CD4-positive, alpha-beta memory T cell (primary cell): ENCODE measurements at places on chromosomes 2 and 18.

- DNase-seq = no peak
Observed at GRCh38 chr18:76145521-76146376, 349.3 kb downstream of the ZNF516 start.

GRCh38 chr18:51076503-51076902 lies 46.5 kb downstream of the SMAD4 start:
- DNase-seq = no peak

GRCh38 chr2:104434318-104434792 lies 419.6 kb upstream of the POU3F3 start:
- DNase-seq = no peak

- no peak for DNase-seq
Observed at GRCh38 chr18:49178321-49178720, 227.6 kb upstream of the SMAD7 start.

GRCh38 chr2:120381192-120381591 lies 35.3 kb downstream of the INHBB start:
- no peak for DNase-seq

- no peak for DNase-seq
Observed at GRCh38 chr2:197158591-197159550, 151.7 kb downstream of the ANKRD44 start.

DNA sequence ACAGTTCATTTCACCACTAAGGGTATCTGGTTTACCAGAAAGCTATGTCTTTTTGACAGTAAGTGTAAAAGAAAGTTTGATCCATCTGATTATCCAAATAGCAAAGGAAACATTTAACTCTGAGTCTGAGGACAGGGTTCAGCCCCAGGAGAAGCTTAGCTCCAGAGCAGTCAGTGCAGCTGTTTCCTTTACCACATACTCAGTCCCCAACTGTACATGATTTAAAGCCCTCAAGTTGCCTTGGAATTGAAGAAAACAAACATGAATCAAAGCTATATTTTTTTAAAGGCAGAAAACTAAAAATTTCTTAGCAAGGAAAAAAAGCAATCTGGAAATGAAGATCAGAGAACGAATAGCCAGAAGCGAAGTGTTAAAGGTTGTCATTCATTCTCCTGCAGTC lies 746.0 kb downstream of the METTL4 start:
- no peak for DNase-seq

- no peak for DNase-seq
Observed at GRCh38 chr2:169620509-169620908, 36.4 kb downstream of the PPIG start.

DNA sequence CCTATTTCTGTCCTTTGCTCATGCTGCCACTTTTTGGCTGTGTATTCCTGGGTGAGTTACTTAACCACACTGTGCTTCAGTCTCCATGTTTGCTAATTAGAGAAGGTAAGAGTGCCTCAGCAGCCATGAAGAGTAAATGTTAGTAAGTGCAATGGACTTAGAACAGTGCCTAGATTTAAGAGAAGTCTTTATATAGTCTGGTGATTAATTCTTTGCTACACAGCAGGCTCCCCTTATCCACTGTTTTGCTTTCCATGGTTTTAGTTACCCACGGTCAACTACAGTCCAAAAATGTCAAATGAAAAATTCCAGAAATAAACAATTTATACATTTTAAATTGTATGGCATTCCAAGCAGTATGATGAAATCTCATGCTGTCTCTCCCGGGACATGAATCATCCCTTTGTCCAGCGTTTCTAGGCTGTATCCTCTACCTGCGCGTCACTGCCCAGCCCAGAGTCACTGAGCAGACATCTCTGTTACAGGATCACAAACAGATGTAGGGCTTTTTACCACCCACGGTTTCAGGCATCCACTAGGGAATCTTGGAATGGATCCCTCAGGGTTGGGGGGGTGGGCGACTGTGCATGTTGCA lies 91.0 kb downstream of the CTIF start:
- no peak for DNase-seq

- DNase-seq = no peak
Observed at GRCh38 chr2:150887926-150888325, 373.7 kb downstream of the RBM43 start.

DNA sequence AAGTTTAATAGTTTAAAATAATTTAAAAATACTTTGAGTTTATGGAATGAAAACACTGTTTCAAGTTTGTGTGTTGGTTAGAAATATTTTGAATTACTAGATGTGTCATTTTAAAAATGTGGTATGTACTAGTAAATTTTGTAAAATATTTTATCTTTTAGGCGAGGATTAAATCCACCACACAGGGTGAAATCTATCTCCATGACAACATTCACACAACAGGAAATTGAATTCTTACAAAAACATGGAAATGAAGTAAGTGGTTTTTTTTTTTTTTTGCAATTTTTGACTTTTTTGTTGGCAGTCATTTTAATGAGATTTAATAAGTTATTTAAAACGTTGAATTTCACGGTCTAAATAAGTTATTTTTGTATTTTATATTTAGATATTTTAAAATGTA lies 19.4 kb downstream of the AGFG1 start:
- no peak for DNase-seq
